ENCODE measurements at places on chromosomes 16 and 17. TPM values are rescaled to one million over a fixed set of nuclear protein-coding genes. Genes with fewer than 3 reads are reported as not detected.

The OMG gene
- total RNA-seq: 0.23 TPM

The PDIA2 gene
- total RNA-seq: not detected

The SGCA gene
- total RNA-seq: not detected

The HAS3 gene
- 0.39 TPM for total RNA-seq

The ACSM3 gene
- total RNA-seq: 17.6 TPM

The TBC1D3I gene
- 0.28 TPM for total RNA-seq

The BEAN1 gene
- not detected for total RNA-seq

The CDH15 gene
- total RNA-seq: not detected

The DUS1L gene
- total RNA-seq: 124 TPM

The NPIPB6 gene
- total RNA-seq: 1.7 TPM

The CCL2 gene
- not detected for total RNA-seq

The CFAP119 gene
- total RNA-seq: 3.1 TPM

The STAC2 gene
- not detected for total RNA-seq

The MKS1 gene
- total RNA-seq: 20.4 TPM

The CHST4 gene
- not detected for total RNA-seq

The TIGD7 gene
- 2.9 TPM for total RNA-seq

The ABCC12 gene
- total RNA-seq: not detected

The C17orf50 gene
- not detected for total RNA-seq

The SEBOX gene
- not detected for total RNA-seq

The KRT24 gene
- not detected for total RNA-seq

The NEUROD2 gene
- total RNA-seq: not detected

The ANKS4B gene
- total RNA-seq: not detected

The CX3CL1 gene
- total RNA-seq: not detected

The PERCC1 gene
- not detected for total RNA-seq

The CLEC18B gene
- 0.23 TPM for total RNA-seq

The DNAI2 gene
- total RNA-seq: 0.49 TPM

The SLC9A5 gene
- total RNA-seq: 4.5 TPM

The FGF11 gene
- total RNA-seq: 6.9 TPM

Measured in activated CD4-positive, alpha-beta T cell treated with anti-CD3 and anti-CD28 coated beads for 36 hours (primary cell).